CD4-positive, alpha-beta T cell (primary cell): ENCODE measurements at places on chromosomes 3 and 15. TPM values are rescaled to one million over a fixed set of nuclear protein-coding genes. Genes with fewer than 3 reads are reported as not detected.
A peak's percentile ranks its signal among the peaks of the same experiment; 100 is the strongest.

- no peak overlapping the region for H3K27ac ChIP-seq
- H3K4me1 ChIP-seq: no peaks in the 10 kb centered on the region
- no peak for DNase-seq
- no peaks in the 10 kb centered on the region for H3K27me3 ChIP-seq
- no peak overlapping the region for H3K4me3 ChIP-seq
Measured at GRCh38 chr3:124967964-124968363, 33.4 kb upstream of the MUC13 start.

- peak overlapping the region; percentile 69 for H3K27ac ChIP-seq
- no peak for DNase-seq
- H3K4me3 ChIP-seq: peak overlapping the region; percentile 100
- H3K36me3 ChIP-seq: peaks cover 62% of the 10 kb centered on the region
- H3K27me3 ChIP-seq: no peaks in the 10 kb centered on the region
Measured at GRCh38 chr15:74790080-74790916, 8.4 kb downstream of the CSK start.

- H3K4me3 ChIP-seq: no peak overlapping the region
- H3K4me1 ChIP-seq: no peaks in the 10 kb centered on the region
- H3K27ac ChIP-seq: no peak overlapping the region
- H3K27me3 ChIP-seq: no peaks in the 10 kb centered on the region
- DNase-seq: no peak
Measured at GRCh38 chr3:70400194-70400593, 87.8 kb upstream of the MDFIC2 start.

- no peak overlapping the region for H3K27ac ChIP-seq
- no peaks in the 10 kb centered on the region for H3K27me3 ChIP-seq
- H3K36me3 ChIP-seq: peaks cover 55% of the 10 kb centered on the region
- H3K4me1 ChIP-seq: no peaks in the 10 kb centered on the region
- no peak overlapping the region for H3K4me3 ChIP-seq
Measured at GRCh38 chr3:185046603-185047002, 106.3 kb downstream of the C3orf70 start.

POLQ gene
- 0.17 TPM for total RNA-seq

GRCh38 chr3:128617557-128618397 lies 32.8 kb downstream of the RPN1 start:
- peaks cover 39% of the 10 kb centered on the region for H3K36me3 ChIP-seq
- peaks cover 28% of the 10 kb centered on the region for H3K4me1 ChIP-seq
- no peaks in the 10 kb centered on the region for H3K27me3 ChIP-seq
- peak overlapping the region; percentile 99 for H3K4me3 ChIP-seq

DNA sequence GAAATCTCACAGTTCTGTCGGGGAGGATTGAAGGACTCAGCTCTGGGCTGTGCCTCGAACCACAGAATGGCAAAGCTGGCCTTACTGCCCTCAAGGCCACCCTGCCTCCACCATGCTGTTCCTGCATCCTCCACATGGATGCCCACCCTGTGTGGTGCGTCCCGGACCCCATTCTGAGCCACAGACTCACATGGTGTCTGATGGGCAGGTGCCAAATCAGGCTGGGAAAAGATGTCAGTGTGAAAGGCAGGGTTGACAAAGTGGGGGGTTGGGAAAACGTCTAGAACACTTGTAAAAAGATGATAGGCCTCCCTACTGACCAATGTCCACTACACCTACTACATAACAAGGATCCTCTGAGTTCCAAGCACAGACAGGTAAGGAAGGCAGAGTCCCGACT lies 49.4 kb downstream of the TM2D3 start:
- H3K27me3 ChIP-seq: peaks cover 17% of the 10 kb centered on the region
- DNase-seq: no peak
- no peaks in the 10 kb centered on the region for H3K4me1 ChIP-seq
- H3K36me3 ChIP-seq: no peaks in the 10 kb centered on the region

GOLGA6A gene
- total RNA-seq: 0.16 TPM

ADPRH gene
- total RNA-seq: 0.36 TPM

LMOD3 gene
- total RNA-seq: not detected

CD86 gene
- 1.4 TPM for total RNA-seq

GRCh38 chr3:185741586-185741985 lies 83.3 kb downstream of the IGF2BP2 start:
- H3K27ac ChIP-seq: no peak overlapping the region
- no peaks in the 10 kb centered on the region for H3K4me1 ChIP-seq
- no peaks in the 10 kb centered on the region for H3K36me3 ChIP-seq
- no peak overlapping the region for H3K4me3 ChIP-seq
- DNase-seq: no peak
- no peaks in the 10 kb centered on the region for H3K27me3 ChIP-seq

MCTP2 gene
- 10.8 TPM for total RNA-seq

DNA sequence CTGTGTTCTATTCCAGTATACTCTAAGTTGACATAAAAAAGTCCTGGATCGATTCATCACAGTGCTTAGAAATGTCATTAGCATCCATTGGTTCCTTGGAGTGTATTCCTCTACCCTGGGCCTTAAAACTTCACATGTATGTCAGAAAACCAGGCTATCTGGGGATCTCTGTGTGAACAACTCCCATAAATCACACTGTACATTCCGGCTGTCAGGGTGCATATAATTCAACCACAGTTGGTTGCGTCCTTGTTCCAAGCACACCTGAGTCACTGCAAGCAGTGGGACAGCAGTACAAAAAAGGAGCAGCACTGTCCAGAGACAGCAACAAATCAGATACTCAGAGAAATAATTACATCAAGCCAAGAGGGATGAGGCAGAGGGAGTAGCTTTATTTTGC lies 52.4 kb downstream of the PDZRN3 start:
- H3K36me3 ChIP-seq: no peaks in the 10 kb centered on the region
- H3K27me3 ChIP-seq: peaks cover 10% of the 10 kb centered on the region
- H3K4me3 ChIP-seq: no peak overlapping the region
- H3K27ac ChIP-seq: no peak overlapping the region
